Activated CD8-positive, alpha-beta memory T cell treated with anti-CD3 and anti-CD28 coated beads for 36 hours (primary cell): ENCODE measurements at places on chromosomes 5 and 9. TPM values are rescaled to one million over a fixed set of nuclear protein-coding genes. Genes with fewer than 3 reads are reported as not detected.

PCDHB8 gene
- total RNA-seq = not detected

ZFP2 gene
- 0.61 TPM for total RNA-seq

KIF4B gene
- 0.04 TPM for total RNA-seq

CDC26 gene
- 44.5 TPM for total RNA-seq

ENC1 gene
- 0.75 TPM for total RNA-seq

TMEM252 gene
- not detected for total RNA-seq

PCDHGA1 gene
- 0.04 TPM for total RNA-seq

KIF20A gene
- 35.8 TPM for total RNA-seq

TEX48 gene
- total RNA-seq = not detected

FBLL1 gene
- total RNA-seq = not detected

TYRP1 gene
- not detected for total RNA-seq

ECM2 gene
- total RNA-seq = not detected

HK3 gene
- not detected for total RNA-seq

FGD3 gene
- total RNA-seq = 36.4 TPM
